Right atrium auricular region (tissue), 2 donors: ENCODE measurements at places on chromosomes 6 and 20.
A peak's percentile ranks its signal among the peaks of the same experiment; 100 is the strongest.

DNA sequence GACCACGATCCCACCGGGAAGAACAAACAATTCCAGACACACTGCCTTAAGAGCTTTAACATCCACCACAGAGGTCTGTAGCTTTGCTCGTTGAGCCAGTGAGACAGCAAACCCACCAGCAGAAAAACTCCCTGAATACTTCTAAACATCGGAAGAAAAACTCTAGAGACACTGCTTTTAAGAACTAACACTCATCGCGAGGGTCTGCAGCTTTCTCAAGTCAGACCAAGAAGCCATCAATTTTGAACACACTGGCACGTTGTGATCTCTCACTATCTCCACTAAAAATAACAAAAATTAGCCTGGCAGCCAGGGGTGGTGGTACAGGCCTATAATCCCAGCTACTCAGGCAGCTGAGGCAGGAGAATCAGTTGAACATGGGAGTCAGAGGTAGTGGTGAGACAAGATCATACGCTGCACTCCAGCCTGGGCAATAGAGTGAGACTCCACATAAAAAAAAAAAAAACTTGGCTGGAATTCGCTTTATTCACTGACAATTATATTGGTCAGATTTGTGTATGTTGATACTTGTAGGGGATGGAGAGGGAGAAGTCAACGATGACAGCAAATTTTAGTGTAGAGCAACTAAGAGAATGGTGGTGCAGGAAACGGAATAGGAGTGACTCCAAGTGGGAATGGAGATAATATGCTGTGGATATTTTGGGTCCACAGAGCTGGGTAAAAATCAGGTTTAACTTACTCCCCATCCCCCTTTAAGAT is 860 bp upstream of the TMEM14C start:
- no peak for DNase-seq

DNA sequence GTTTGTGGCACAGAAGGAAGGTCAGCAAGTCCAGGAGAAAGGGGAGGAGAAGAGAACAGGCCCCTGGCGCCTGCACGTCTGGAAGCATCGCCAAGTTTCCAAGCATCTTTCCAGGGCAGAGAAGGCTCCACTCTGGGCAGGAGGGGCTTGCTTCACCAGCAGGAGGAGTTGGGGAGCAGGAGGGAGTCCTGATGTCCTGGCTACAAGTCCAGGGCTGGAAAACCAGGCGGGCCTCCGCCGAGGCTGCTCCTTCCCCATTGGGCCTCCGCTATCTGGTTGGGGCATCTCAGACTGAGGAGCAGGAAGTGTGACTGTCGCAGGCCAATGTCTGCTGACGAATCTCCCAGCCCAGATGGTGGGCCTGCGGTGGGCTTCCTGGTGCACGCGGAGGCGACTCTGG is 421.9 kb downstream of the PREX1 start:
- DNase-seq = no peak

DNA sequence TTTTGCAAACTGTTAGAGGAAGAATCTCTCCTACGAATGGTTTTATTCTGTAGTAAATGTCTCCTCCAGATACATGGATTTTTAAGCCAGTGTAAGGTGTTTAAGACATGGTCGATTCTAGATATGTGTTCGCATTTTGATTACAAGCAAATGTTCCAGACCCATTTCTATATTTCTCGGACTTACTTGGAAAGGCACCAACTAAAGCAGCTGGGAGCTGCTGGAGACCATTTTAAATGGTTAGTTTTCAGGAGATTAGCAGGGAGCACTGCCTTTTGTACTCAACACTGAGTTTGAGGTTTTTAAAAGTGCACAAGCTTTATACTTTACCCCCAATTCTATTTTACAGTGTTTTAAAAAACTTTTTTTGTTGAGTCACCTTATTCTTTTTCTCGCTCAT is 857.0 kb downstream of the KIF16B start:
- no peak for DNase-seq

- DNase-seq = no peak
These were observed 79.9 kb upstream of the GLP1R start for GRCh38 chr6:38968702-38969149.

GRCh38 chr6:6655805-6656251 is 67.3 kb downstream of the LY86 start:
- DNase-seq = no peak

DNA sequence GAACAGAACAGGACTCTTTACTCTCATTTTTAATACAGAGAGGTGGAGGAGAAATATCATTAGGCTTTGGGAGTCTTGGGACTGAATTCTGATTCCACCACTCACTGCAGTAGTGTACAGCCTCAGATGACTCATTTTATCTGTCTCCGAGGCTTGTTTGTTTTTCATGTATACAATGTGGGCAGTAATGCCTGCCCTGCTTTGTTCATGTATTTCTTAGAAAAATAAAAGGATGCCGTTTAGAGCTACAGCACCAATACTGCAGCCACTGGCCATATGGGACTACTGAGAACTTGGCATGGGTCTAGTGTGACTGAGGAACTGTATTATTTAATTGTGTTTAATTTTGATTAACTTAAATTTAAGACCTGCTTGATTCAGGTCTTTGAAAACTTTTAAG is 41.2 kb upstream of the JAG1 start:
- no peak for DNase-seq

- DNase-seq = no peak
These were observed 88.6 kb downstream of the MCHR2 start for GRCh38 chr6:99905209-99906106.

DNA sequence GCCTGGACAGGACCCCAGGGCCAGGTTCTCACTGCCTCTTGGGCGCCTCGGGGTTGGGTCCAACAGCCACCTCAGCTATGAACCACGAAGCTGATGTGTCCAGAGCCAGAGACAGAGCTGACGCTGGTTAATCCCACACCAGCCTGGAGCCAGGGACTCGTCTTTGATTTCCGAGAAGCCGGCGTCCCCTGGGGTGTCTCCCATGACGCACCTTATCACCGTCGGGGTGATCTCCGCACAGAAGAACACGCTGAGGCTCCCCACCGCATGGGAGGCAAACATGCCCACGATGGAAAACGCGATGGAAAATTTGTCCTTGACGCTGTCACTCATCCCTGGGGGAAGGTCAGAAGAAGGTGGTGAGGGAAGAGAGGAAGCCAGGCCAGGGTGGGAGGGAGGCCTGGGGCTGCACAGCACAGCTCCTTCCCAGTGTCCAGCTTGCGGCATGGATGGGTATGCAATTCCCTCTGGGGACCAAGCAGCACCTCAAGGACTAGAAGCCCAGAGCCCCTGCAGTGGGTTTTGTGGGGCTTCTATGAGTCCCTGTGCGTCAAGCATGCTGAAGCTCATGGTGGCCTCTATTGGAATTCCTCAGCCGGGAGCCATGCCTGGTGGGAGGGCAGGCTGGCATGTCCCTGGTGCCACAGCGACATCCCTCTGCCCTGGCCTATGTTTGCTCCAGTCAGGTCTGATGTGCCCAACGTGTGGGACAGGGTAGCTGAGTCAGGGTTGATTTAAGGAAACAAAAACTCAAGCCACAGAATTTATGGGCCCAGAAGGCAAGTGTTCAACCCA is 25.1 kb downstream of the PSMG4 start:
- no peak for DNase-seq

DNA sequence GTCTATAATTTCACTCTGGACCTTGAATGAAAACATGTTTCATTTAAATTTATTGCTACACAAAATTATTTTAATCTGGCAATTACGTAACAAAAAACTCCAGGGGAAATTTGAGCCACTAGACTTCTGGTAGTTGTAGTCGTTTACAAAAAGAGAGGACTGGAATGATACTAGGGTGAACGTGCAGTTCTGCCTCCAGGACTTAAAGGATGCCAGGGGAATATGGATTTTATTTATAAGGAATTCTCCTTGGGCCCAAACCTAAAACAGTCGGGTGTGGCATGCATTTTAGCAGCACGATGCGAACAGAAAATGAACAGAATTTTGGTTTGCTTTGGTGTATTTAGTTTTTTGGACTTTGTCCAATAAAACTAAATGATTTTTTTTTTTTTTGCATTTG is 76.9 kb downstream of the PRL start:
- DNase-seq = no peak

GRCh38 chr6:39361657-39362486 is 39.4 kb upstream of the KCNK16 start:
- peak; percentile 68 for DNase-seq

DNA sequence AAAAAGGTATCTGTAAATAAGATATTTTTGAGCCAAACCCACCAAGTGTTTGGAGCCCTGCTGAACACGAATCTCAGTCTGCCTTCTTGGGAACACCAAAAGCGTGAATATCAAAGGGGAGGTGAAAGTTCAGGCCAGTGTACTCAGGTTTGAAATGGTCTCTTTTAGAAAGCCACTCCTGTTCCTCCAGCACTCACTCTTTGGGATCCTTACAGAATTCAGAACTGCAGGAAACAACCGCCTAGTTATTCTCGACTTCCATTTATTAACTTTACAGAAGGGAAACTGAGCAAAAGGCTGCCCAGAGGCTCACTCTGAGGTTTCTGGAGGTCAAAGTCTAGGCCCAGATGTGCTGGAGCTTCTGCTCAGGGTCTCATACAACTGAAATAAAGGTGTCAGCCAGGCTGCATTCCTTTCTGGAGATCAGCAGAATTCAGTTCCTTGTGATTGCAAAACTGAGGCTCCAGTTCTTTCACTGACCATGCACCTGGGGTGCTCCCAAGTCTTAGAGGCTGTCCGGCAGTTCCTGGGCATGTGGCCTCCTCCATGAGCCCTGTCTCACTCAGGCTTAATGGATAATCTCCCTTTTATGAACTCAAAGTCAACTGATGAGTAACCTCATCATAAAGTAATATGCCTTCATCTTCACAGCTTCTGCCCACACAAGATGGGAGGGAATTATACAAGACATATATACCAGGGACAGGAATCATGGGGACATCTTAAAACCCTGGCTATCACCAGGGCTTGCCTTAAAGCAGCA is 65.5 kb upstream of the TNFAIP3 start:
- no peak for DNase-seq

GRCh38 chr6:154289818-154290508 is 66.6 kb downstream of the IPCEF1 start:
- no peak for DNase-seq

DNA sequence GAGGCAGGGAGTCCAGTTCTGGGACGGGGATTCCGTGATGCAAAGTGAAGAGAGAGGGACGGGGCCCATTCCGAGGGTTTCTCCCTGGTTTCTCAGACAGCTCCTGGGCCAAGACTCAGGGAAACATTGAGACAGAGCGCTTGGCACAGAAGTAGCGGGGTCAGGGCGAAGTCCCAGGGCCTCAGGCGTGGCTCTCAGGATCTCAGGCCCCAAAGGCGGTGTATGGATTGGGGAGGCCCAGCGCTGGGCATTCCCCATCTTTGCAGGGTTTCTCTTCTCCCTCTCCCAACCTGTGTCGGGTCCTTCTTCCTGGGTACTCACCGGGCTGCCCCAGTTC is 35.9 kb upstream of the HLA-G start:
- no peak for DNase-seq

- DNase-seq = no peak
These were observed 5.9 kb upstream of the CDK5RAP1 start for GRCh38 chr20:33407251-33407650.

DNA sequence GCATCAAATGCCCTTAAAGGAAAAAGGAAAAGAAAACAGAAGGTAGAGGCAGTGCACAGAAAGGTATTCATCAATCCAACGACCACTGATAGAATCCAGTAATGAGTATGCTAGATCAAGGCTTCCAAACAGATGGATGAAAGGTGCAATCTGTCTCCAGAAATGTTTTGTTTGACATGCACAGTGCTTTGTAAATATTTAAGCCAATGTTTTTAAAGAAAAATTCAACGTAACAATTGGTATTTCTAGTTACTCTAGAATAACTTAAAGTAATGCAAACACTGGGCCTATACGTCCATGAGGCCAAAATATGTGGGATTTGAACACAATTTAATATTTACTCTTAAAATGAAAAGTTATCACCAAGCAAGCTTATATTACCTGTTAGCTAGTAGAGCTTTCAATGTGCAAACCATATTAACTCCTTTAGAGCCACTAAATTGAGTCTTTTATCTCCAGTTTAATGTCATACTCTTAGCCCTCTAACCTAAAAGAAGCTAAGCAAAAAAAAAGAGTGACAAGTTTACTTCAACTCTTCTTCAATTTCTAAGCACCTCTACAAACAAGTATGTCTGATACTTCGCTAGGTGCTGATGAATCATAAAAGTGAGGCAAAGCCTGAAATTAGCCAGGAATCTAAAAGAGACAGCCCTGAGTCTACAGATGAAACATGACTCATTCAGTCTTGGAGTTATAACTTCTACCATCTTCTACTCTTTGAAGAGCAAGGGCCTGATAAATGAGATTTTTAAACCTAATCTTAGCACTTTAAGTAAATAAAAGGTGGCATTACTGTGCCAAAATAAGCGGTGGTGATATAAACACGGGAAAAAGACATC is 169.8 kb downstream of the PTPRK start:
- no peak for DNase-seq

DNA sequence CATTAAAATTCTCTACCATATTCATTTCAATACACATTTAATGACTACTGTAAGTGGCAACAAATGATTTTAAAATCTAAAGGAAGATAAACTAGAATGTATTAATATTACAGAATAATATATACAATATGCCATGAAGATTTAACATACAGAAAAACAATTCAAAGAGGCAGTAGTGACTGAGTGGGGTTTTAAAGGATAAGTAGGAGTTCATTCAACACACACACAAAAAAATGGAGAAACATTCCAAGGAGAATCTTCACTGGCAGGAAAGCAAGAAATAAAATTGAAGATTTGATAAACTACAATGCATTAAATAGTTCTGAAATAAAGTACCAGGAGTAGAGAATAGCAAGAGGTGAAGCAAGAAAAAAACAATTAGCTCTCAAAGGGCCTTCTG is 215.1 kb downstream of the IBTK start:
- no peak for DNase-seq

- no peak for DNase-seq
These were observed 117.4 kb upstream of the PRDM1 start for GRCh38 chr6:105968603-105969333.

- DNase-seq = peak; percentile 76
These were observed 60.4 kb upstream of the KLHL31 start for GRCh38 chr6:53725791-53726575.

DNA sequence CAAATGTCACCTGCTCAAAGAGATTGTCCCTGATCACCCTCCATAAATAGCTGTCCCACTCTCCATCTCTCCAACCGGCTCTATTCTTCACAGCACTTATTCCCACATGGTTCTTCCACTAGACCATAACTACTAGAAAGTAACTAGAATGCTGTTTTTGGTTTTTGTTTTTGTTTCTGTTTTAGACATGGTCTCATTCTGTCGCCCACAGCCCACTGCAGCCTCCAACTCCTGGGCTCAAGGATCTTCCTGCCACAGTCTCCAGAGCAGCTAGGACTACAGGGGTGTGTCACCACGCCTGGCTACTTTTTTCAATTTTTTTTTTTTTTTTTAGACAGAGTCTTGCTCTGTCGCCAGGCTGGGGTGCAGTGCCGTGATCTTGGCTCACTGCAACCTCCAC is 12.2 kb downstream of the MMP24 start:
- DNase-seq = no peak

- DNase-seq = no peak
These were observed 138.4 kb downstream of the PREX1 start for GRCh38 chr20:48689388-48689787.

DNA sequence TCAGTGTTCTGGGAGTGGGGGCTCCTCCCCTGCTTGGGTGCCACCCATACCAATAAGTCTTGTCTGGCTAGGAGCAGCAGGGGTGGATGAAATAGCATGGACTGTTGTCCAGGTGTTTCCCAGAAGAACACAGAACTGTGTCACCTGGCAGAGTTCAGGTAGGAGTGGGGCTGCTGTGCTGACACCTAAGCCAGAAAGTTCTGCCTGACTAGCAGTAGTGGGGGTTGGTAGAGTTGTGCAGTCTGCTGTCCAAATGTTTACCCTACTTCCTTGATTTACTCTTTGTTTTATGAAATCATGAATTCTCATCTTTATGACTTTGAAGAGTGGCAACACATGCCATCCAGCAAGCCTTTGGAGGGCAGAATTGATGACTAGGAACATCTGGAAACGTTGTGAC is 27.3 kb upstream of the SLC35B3 start:
- no peak for DNase-seq
